Gastroesophageal sphincter (tissue), 4 donors: ENCODE measurements at places on chromosomes 11 and 22. TPM values are rescaled to one million over a fixed set of nuclear protein-coding genes. Genes with fewer than 3 reads are reported as not detected.

- ATAC-seq = no peak
These were observed 729.0 kb downstream of the FAM181B start for GRCh38 chr11:82004537-82005213.

DNA sequence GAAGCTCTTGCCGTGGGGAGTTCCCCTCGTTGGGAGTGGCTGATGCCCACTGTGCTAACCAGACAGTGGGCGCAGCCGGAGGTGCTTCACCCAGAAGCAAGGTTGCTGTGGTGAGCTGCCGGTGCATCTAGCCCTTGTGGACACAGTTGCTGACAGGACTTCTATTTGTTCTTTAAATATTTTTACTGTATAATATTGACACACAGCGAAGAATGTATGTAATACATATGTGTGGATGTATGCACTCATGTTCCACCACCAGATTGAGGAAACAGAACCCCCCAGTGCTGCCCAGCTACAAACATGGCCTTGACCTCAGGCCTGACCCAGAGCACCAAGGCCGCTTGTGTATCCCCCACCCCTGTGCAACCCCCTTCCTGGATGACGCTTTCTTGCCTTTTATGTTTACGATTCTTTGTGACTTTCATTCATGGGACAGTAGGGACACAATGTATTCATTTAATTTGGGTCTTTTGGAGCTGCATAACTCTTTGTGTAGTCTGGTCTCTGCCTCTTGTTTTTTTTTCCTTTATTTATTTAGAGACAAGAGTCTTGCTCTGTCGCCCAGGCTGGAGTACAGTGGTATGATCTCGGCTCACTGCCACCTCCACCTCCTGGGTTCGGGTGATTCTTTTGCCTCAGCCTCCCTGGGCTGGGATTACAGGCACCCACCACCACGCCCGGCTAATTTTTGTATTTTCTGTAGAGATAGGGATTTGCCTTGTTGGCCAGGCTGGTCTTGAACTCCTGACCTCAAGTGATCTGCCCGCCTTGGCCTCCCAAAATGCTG lies 132.6 kb downstream of the TBC1D22A start:
- no peak for ATAC-seq

DNA sequence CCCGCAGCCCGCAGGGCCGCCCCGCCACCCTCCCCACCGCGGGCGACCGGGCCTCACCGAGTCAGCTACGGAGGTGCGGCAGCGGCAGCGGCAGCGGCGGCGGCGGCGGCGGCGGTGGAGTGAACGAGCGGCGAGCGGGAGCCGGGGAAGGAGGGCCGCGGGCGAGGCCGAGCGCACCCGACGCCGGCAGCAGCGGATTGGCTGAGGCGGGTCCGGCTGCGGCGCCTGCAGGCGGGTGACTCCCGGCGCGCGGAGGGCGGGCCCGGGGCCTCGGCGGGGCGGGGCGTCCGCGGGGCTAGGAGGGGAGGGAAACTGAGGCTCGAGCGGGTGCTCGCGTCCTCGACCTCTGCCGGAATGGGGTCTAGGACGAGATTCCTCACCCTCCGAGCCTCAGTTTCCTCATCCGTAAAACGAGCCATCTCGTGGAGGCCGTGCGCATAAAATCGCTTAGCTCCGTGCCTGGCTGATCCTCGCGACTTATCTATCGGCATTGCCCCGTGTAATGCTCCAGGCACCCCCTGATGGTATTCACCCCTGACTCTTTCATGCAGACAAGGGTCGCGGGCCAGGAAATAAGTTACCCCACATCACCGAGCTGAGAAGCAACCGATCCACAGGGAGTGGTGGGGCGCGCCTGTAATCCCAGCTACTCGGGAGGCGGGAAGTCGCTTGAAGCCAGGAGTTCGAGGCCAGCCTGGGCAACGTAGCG lies at the start of gene CPT1A:
TSS of gene CPT1A (minus strand) at position 199 of the 709 bp plus-strand sequence. CDS start 26,442 bp downstream, outside the sequence.
- peak; percentile 70 for ATAC-seq

- ATAC-seq = no peak
These were observed 5.6 kb downstream of the OTOG start for GRCh38 chr11:17552392-17553248.

DNA sequence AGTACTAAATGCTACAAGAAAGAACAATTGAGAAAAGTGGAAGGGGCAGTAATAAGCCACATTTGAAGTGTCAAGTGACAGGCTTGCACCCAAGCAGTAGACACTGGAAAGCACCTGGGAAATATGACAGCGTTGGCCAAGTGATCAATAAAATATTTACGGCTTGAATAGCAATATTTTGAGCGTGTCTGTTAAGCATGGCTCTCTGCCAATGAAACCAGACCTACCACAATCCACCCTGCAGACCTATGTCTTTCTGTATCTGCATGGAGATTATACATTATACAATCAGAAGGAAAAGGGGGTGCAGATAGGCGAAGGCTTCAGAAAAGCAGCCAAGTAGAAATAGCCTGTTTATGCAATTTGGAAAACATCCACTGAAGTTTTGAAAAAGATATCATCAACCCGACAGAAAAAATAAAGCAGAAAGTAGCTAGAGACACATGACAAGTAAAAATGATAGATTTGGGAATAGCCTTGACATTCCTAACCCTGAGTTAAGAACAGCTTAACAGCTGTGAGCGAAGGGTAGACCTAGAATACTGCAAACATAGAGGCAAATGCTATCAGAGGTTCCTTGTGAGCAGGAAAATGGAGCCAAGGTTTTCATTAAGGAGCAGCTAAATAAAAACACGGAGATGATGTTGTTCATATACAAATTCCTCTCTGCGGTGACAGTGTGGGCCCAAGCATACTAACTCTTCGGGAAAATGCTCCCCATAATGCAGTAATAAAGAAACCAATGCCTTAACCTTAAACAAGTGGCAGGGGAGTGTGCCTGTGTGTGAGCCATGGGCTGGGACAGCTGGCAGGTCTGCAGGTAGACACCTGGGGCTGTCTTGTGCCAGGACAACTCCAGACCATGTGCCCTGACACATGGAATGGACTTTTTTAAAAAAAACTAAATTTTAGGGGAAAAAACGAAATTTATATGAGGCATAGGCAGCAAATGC lies 71.3 kb downstream of the ETS1 start:
- ATAC-seq = no peak

GRCh38 chr22:38034278-38034882 lies 22.8 kb upstream of the PICK1 start:
- ATAC-seq = peak; percentile 68

DNA sequence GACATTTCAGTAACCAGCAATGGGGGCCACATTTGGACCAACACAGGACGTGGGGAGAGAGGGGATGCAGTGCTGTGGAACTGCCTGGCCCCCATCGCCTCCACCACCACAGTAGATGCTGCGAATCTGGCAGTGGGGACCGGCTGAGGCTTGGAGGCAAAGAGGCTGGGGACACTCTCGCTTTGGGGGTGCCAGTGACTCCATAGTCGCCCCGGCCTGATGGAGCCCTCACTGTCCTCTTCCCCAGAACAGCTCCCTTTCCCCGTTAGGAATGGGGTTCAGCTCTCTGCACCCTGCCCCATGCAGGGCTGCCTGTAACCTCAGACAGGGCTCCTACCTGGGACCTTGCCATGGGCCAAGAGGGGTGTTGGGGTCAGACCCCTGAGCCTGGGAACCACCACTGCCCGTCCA lies 1.8 kb upstream of the MUC2 start:
- ATAC-seq = no peak

- peak; percentile 96 for ATAC-seq
These were observed 29.5 kb downstream of the CHEK2 start for GRCh38 chr22:28711820-28712777.

DNA sequence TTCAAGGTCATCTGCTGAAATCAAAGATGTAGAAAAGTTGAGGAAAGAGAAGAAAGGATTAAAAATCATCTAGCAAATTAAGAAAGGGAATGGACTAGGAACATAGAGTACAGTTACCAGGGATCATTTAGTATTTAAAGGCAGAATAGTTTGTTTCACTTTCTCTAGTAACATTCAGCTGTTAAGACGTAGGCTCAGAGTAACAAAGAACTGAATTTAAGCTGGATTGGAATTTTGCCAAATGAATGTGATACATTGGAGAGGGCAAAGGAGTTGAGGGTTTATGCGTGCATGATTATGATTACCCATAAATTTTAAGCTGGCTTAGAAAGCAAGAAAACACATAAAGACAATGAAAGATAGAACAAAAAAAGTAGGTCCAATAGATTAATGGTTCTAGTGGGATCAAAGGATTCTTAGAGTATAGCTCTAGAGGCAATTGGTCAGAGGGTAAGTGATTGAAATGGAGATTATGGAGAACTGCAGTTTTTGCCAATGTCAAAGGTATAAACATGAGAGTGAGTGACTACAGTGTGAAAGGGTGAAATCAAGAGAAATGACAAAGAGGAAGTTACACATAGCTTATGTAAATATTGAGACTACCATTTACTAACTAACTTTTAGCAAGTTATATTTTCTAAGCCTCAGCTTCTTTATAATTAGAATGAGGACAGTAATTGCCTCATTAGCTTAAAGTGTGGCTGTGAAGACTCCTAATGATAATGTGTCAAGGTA lies 190.0 kb downstream of the GRIA4 start:
- no peak for ATAC-seq

- ATAC-seq = no peak
These were observed 23.6 kb upstream of the ARHGAP32 start for GRCh38 chr11:129215506-129216245.

- ATAC-seq = no peak
These were observed 1.2 kb downstream of the ZDHHC8 start for GRCh38 chr22:20132686-20133246.

DNA sequence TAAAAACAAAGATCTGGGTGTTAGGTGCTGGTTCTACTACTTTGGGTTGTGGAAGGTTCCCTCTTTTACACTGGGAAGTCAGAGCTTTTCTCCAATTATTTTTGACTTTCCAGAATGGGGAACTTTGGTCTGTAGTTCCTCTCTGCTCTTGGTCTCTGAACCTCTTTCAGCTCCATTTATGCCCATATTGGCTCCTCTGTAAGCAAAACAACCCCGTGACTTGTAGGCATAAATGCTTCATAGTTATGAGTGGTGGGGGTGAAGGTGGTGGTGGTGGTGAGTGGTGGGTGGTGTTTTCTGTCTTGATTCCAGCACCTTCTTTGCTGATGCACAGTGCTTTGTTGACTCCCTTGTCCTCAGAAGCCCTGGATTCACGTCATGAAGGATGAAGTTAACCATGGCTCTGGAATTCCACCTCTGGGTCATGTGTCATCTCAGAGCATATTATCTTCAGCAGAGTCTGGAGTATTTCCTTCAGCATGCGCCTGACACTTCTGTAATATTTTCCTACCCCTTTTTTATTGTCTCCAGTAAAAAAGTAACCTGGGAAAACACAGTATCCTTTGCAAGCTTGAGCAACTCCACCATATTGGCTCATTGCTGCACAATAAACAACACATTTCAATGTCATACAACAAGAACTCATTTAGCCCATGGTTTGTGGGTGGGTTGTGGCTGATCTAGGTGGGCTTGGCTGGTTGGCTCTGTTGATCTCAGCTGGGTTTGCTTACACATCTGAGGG lies 24.1 kb upstream of the GRK3 start:
- no peak for ATAC-seq

DNA sequence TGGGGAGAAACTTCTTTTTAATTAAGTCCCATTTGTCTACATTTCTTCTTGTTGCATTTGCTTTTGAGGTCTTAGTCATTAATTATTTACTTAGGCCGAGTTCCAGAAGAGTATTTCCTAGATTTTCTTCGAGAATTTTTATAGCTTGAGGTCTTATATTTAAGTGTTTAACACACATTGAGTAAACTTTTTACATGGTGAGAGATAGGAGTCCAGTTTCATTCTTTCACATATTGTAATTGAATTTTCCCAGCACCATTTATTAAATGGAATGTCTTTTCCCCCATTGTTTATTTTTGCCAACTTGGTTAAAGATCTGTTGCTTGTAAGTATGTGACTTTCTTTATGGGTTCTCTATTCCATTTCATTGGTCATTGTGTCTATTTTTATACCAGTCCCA lies 1344.0 kb upstream of the RAG2 start:
- no peak for ATAC-seq

GRCh38 chr11:45485070-45485707 lies 180.2 kb downstream of the CHST1 start:
- ATAC-seq = no peak

GRCh38 chr11:32439501-32440210 lies 4.3 kb upstream of the WT1 start:
- no peak for ATAC-seq

DNA sequence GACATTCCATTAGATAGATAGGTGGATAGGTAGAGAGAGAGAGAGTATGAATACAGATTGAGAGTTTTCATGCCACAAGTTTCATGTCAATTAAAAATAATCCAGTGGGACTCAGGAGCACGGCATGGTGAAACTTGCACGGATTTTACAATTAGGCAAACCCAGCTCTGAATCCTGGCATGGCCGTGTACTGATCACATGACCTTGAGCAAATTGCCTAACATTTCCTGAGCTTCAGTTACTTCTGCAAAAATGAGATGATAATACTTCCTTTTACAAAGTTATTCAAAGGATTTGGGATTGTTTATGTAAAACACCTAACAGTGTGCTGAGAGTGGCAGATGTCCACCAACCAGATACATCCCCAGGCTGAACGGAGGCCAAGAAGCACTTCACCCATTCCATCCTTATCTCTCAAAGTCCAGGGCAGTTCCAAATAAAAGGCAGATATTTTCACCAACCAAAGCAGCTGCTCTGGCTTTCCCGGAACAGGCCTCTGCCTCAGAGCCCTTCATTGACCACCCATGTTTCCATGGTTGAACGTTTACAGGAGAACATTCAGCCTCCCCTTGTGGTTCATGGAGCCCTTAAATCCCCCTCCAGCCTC lies 17.9 kb downstream of the APLNR start:
- ATAC-seq = peak; percentile 72

GRCh38 chr11:25961539-25961938 lies 370.4 kb upstream of the ANO3 start:
- ATAC-seq = no peak

DNA sequence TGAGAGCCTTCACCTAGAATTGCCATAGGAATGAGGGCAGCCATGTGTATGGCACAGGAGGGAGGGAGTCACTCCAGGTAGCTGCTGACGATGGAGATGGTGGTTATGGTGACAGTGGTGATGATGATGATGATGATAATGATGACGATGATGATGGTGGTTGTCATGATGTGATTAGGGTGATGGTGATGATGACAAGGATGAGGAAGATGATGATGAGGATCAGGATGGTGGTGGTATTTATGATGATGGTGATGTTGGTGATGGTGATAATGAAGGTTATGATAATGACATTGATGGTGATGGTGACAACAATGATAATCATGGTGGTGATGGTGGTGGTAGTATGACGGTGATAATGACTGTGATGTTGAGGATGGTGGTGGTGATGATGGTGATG lies 1130.5 kb downstream of the BRD1 start:
- no peak for ATAC-seq

GRCh38 chr11:69746752-69747742 lies 28.1 kb downstream of the FGF4 start:
- no peak for ATAC-seq

DNA sequence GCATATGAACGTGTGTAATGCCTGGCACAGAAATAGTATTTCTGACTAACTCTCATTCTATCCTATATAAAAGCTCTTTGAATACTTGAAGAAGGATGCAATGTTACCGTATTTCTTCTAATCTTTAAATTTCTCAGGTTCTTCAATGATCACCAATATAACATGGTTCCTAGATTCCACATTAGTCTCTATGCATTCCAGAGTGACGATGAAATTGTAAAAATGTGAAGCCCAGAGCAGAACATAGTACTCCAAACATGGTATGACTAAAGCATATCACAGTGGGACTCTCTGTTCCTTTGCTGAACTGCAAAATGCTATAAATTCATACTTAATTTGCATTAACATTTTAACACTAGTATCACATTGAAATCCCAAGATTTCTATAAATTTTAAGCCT lies 877.6 kb upstream of the CHORDC1 start:
- ATAC-seq = no peak

GVQW3 gene
- 0.89 TPM for total RNA-seq

OR52E2 gene
- not detected for total RNA-seq

CADM1 gene
- 23.5 TPM for total RNA-seq

CNGA4 gene
- total RNA-seq = not detected

TRIM29 gene
- total RNA-seq = 34.6 TPM

ESRRA gene
- total RNA-seq = 69.6 TPM
